CD4-positive, alpha-beta T cell treated with Interleukin-10 for 1 hour (primary cell): ENCODE measurements at places on chromosomes 2 and 18.
A peak's percentile ranks its signal among the peaks of the same experiment; 100 is the strongest.

DNA sequence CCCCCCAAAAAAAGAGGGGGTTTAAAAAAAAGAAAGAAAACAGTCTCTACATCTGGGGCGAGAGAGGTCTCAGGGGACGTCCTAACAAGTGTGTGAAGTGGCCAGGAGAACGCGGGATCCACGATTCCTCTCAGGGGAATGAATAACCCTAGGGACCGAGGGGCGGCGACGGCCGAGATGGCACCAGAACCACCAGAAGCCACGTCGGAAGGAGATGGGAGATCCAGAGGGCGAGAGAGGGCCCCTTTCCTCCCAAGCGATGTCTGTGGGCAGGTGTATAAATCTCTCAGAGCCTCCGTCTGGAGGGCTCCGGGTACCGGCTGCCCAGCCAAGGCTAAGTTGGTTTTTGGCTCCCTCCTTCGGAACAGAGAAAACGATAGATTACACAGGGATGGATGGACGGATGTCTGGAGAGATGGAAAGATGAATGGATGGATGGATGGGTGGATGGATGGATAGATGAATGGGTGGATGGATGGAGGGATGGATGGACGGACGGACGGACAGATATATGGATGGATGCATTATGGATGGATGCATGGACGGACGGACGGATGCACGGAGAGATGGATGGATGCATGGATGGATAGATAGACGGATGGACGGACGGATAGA lies 1.7 kb downstream of the EPHA4 start:
- DNase-seq, result peak; percentile 24

- no peak for DNase-seq
Observed at GRCh38 chr2:189179570-189179950, at the start of gene COL5A2. Gene COL5A2, minus strand, starts transcription at chr2:189179761. Its CDS starts 157 bp downstream, at chr2:189179604.

- DNase-seq, result no peak
Observed at GRCh38 chr2:143333847-143334246, 204.6 kb downstream of the ARHGAP15 start.

- peak; percentile 36 for DNase-seq
Observed at GRCh38 chr18:32048507-32049091, 30.0 kb downstream of the RNF125 start.

GRCh38 chr2:217086038-217086522 lies 226.2 kb upstream of the TNP1 start:
- no peak for DNase-seq

GRCh38 chr2:139099721-139100120 lies 319.5 kb upstream of the NXPH2 start:
- no peak for DNase-seq

- DNase-seq, result no peak
Observed at GRCh38 chr2:236858661-236859060, 227.0 kb upstream of the COPS8 start.

DNA sequence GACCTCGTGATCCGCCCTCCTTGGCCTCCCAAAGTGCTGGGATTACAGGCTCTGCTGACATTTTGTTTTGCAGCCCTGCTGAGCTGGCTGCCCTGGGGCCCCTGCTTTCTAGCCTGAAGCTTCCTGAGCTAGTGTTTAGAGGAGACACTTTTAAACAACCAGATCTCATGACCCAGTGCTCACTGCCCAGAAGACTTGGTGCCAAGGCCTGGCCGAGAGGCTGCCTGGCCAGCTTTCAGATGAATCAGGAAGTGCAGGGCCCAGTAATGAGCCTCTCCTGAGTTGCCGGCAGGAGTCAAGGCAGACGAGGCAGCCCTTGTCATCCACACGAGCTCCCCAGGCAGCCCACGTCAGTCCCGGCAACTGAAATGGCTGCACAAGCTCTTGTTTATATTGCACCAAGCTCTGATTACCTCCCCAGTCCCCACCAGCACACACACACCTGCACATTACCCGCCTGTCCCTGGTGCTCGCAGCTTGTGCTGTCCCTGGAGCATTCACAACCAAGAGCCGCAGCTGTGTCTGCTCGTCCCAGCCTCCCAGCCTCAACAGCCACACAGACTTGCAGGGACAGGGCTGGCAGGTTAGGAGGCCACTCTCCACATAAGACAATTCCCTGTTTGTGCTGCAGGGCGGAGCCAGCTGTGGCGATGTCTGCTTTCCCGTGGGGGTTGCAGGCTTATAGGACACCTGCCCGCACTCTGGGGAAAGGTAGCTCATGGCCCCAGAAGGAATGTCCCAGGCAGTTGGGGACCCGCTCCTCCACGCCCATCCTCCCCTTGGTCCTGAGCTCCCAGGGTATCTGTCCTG lies 331.2 kb upstream of the MYT1L start:
- DNase-seq, result no peak

- no peak for DNase-seq
Observed at GRCh38 chr2:230644356-230644935, 68.2 kb upstream of the CAB39 start.

DNA sequence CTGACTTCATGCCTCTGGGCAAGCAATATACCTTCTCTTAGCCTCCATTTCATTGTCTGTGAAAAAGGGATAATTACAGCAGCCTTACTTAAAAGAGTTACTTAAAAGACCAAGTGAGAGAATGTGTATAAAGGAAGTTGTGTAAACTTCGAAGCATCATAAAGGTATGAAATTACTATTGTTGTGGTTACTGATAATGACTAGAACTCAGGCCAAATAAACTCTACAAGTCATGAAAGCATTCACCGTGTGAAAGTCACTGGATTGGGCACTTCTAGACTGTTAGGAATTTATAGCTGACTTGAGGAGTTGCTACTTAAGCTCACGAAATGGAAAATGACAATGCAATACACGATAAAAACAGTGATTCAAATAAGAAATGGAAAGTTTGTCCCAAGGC lies 67.4 kb upstream of the HAAO start:
- DNase-seq, result no peak

DNA sequence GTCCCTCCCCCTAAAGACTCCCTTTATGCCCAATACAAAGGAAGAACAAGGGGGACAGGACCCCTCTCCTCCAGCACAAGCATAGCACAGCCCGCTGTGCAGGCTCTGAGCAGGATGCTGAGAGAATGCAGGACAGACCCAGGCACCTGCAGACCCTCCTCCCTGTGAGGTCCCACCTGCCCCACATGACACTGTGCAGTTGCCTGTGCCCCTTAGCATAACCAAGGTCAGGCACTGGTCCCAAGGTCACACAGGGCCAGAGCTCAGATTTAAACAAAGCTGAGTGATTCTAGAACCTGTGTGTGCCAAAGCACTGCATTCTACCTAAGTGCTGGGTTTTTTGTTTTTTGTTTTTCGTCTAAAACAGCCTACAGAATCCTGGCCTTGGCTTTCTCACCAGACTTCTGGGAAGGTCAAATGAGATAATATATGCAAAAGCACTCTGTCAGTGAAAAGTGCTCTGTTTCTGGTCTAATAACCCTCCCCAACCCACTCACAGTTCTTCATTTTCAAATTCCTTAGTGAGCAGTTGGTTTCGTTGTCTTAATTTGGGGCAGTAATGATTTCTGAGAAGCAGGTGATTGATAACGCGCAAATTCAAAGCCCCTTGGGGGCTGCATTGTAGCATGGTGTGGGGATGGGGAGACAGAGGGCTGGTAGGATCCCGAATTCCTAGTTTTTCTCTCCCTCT lies 125.7 kb downstream of the KCTD1 start:
- DNase-seq, result no peak

DNA sequence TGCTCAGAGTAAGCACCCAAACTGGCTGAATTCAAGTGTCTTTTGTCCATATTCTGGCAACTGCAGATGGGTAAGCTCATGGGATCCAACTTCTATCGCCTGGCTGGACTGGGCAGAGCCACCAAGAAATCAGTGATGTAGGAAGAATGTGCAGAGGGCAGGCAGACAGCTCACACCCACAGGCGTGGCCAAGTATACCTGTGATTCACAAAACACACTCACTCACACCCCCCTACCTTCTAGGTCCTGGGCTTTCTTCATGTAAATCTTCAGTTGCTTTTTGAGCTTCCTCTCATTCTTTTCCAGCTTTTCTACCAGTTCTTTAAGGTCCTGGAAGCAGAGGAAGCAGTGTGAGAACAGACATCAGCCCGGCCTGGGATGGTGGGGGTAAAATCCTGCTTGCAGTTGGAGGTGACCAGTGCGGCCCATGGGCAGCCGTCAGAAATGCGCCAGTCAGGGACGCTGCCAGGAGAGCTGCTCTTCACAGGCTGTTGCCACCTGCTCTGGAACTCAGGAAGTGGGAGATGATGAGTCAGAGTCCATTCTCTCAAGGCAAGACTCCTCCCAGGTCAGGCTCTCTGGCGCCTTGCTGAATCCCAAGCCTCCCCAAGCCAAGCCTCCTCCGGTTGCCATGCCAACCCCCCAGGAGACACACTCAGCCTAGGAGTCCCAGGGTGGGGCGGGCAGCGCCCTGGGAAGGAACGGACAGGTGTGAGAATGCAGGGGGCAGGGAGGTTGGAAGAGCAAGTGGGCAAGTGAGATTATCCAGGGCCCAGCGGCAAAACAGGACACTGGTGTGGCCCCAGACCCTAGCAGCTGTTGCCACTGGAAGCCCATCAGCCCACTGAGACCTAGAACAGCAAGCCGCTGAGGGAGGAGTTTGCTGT lies 36.2 kb upstream of the ACAA2 start:
- no peak for DNase-seq

GRCh38 chr2:68059784-68060525 lies 2.8 kb downstream of the C1D start:
- DNase-seq, result no peak

DNA sequence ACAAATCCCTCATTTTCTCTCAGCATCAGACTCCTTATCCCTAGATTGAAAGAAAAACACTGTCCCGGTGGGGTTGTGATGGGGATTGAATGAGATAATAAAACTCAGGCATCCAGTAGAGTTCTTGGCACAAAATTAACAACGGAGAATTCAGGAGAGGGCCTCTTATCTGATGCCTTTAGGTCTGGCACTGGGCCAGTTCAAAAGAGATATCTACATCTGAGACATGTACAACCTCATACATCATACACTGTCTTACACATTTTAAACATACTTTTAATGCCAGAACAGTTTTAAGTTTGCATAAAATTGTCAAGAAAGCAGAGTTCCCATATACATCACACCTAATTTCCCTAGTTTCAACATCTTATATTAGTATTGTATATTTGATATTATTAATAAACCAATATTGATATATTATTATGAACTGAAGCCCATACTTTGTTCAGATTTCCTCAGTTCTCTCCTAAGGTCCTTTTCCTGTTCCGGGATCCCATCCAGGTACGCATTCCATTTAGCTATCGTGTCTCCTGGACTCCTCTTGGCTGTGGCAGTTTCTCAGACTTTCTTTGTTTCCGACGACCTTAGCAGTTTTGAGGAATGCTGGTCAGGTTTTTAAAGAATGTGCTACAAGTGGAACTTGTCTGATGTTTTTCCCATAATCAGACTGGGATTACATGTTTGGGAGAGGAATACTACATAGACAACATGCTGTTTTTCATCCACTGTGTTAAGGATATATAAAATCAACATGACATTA lies 27.8 kb downstream of the NXPH2 start:
- no peak for DNase-seq
